ENCODE measurements at places on chromosomes 5 and 9.

- no peak for DNase-seq
Observed at GRCh38 chr5:142193114-142193428, 84.5 kb downstream of the NDFIP1 start.

DNA sequence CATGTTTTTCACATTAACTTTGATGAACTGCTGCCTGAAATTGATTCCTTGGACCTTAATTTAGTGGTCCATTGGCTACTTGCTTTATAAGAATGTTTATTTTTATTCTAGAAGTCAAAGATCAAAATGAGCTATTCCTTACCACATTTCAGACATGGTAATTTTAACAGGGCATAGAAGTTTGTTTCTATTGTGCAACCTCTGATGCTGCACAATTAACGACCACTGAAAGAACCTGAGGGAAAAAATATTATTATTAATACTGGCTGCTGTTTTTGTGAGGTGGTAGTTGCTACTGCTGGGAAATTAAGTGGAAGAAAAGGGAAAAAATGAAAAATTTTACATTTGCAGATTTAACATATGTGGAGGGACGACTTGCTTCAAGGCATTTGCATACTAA, 37.9 kb upstream of the RAB3C start:
- no peak for DNase-seq

DNA sequence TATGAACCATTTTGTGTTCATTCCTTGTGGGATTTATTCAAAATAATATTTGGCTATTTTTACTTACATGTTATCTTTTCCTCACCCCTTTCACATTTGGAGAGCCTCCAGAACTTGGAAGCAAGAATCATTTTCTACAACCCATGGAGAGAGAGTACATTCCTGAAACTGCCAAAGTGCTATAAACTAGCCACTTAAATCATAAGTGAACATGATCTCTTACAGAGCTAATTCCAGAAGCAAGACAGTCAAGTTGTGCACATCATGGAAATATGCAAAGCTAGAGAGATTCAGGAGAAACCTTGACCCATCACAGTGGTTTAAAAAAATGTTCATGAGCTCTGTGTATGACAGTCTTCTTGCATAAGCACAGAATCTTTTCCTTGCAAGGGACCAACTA, 883.6 kb upstream of the C9orf72 start:
- DNase-seq: no peak

DNA sequence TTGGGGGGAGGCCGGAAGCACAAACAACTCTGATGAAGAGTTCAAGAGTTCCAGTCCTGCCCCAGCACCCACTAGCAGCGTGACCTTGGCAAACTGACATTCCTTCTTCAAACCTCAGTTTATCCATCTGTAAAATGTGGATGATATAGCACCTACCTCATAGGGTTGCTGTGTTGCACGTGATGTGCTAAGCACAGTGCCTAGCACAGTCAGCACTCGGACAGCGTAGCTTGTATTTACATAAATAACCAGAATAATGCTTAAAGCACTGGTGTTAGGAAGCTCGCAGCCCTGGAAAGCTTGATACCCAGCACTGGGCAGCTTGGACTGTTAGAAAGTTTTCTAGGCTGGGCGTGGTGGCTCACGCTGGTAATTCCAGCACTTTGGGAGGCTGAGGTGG, 5.1 kb downstream of the PKN3 start:
- no peak for DNase-seq

GRCh38 chr9:94212091-94212490, 47.0 kb upstream of the ZNF169 start:
- DNase-seq: no peak

DNA sequence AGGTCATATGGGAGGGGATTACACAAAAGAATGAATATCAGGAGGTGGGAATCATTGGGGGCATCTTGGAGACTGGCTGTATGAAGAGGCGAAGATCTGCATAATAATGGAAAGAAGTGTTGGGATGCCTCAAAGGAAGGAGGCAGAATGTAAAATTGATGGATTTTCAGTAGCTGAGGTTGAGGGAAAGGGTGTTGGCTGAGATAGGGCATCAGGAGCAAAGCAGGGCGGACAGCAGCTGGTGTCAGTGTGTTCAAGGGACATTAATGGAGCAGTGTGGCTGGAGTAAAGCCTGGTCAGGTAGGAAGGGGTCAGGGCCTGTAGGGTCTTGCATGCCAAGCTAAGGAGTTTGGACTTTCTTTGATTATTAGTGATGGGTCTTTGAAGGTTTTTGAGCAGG, 65.2 kb upstream of the TNFAIP8 start:
- DNase-seq: no peak

- no peak for DNase-seq
Observed at GRCh38 chr5:118441956-118442355, 546.4 kb downstream of the DTWD2 start.

DNA sequence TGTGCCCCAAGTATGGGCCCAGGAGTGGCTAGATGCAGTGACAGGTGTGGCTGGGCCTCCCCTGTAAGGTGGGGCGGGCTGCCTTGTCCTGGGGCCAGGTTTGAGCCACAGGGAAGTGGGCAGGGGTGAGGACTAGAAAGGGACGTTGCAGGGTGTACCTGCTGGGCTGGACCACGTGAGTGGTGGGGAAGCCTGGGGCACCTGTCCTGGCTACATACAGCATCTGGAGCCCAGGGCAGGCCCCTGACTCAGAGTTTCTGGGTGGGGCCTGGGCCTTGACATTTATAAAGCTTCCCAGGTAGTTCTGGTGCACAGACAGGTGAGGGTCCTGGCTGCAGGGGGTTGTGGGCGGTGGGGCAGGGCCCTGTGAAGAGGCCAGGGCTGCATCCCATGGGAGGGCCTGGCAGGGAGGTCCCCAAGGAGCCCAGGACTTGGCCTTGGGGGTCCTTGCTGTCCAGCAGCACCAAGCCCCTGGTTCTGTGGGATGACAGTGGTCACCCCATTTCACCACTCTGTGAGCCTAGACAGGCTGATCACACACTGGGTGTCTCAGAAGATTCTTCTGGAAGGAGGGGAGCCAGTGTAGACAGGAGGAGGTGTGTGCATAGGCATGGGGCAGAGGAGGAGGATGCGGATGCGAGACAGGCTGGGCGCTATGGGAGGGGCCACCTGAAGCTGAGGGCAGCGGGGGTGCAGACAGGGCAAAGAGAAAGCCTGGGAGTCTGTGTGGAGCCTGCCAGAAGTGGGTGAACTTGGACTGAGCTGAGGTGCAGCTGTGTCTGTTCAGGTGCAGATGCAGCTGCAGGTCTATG, 94.0 kb downstream of the PHF2 start:
- no peak for DNase-seq

- DNase-seq: no peak
Observed at GRCh38 chr5:41410307-41410706, 100.1 kb downstream of the PLCXD3 start.

- no peak for DNase-seq
Observed at GRCh38 chr9:83245979-83246659, 183.2 kb upstream of the RASEF start.

DNA sequence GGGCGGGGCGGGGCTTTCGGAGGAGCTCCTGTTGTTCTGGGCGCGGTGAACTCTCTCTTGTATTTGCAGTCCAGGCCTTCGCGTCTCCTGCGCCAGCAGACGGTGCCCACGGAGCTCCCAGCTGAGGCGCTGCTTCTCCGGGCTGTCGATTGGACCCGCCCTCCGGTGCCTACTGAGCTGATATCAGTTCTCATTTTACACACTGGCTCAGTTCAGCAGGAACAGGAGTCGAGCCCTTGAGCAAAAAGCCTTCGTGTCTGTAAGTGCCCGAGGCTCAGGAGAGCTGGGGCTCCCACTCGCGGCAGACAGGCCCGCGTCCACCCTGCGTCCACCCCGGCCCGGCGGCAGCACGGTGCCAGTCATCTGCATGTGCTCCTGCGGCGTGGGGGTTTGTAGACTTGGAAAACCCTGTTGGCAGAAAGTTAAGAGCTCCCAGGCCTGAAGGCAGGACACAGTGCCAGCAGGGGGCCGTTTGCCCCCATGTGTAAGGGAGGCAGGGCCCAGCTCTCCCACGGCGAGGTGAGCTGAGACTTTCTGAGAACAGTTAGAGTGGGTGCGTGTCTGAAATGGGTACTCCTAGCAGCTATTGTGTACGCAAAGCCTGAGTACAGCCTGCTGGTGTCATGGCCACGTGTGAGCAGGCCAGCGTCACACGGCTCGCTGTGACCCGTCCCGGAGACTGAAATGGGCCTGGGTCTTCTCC, 231.5 kb downstream of the FANCC start:
- DNase-seq: no peak

DNA sequence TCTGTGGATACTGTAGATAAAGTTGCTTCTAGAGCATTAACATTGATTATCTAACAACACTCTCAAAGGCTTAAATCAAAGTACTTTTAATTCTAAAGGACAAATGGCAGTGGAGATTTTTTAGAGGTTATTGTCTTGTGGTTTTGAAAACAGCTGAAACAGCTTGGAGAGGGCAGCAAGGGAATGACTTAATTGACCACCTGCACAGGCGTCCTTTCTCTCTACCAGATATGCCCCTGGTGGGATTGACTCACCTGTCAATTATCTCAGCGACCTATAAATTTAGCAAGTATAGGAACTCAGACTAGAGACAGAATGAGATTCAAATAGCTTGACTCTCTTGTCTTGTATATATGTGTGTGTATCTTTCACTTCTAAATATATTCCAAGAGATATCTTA, 13.5 kb downstream of the ARL14EPL start:
- no peak for DNase-seq

- DNase-seq: no peak
Observed at GRCh38 chr5:34563269-34563668, 92.9 kb upstream of the RAI14 start.

DNA sequence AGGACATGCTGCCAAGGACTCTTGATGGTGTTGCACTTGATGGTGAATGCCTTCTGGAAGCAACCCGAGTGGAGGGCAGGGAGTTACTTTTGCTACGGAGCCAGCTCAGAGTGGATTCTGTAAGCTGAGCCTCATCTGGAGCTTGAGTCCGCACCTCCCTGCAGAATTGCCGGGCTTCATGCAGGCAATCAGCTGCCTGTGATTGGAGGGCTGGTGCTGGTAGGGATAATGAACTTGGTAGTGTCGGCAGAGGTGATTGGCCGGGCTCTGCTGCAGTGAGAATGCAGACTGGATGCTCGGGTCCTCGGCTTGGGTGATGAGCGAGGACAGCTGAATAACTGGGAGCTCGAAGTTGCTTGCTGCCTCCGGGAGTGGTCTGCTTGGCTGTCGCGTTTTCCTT, 23.1 kb downstream of the SLC25A25 start:
- DNase-seq: no peak

DNA sequence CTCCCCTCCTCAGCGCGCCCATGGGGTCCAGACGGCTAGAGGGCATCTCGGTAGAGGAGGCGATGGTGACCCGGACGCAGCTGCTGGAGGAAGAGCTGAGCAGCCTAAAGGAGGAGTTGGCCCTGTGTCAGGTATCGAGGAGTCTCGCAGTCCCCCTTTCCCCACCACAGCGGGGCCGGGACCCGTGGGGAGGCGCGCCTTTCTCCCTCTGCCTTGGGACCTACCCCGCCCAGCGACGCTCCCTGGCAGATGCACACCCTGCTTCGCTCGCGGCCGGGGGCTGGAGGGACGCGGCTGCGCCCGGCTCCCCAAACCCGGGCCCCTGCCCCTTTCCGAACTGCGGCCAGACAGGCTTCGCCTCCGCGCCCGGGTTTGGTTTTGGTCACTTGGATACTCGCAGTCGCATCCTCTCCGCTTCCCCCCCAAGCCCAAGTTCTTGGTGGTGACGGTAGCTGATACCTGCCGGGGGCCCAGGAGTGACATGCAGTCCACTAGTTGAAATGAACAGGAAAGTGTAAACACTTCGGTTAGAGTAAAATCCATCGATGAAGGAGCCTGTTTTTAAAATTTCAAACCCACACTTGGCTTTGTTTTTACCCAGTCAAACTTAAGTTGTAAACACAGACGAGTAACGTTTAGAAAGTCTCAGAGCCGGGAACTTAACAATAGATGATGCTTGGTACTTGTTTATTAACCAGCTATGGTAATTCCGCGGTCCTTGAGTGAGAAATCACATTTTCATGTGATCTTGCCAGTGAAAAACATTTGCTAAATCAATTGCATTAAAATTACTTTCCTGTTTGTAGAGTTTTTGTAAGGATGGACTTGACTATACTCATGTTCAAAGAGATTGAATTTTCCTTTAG, 688 bp downstream of the CNTLN start:
- DNase-seq: no peak

DNA sequence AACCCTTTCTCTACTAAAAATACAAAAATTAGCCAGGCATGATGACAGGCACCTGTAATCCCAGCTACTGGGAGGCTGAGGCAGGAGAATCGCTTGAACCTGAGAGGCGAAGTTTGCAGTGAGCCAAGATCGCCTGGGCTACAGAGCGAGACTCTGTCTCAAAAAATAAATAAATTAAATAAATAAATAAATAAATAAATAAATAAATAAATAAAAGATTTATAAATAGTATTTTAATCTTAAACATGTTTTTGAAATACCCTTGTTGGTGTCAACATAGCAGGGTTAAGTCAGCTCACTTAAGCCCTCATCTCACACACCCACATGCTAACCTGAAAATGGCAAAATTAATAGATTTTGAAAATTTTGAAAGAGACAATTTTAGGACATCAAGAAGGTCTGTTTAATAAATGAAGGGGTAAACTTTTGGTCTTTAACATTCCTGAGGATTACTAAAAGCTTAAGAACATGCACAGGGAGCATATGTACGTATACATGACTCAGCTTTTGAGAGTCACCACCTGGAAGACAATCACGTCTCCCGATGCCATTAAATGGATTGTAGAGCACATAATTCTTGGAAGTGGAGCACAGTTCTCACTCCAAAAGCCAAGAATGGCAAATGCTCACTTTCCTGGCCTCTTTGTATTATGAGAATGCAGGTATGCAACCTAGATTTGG, 202.5 kb downstream of the GDNF start:
- DNase-seq: no peak

DNA sequence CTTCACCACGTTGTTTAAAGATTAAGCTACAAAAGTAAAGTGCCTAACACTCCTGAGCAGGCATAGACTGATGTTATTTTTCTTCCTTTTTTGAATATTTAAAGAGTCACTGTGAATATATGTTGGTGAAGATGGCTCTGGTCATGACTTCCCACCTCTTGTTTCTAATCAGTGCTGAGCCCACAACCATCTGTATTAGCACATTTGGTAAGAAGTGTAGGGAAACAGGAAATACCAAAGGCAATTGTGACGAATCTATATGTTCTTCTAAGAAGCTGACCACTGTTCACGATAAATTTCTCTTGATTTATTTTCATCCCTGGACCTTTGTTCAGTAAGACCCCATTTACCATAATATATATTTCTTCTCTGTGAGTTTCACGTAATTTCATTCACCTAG, 108.3 kb upstream of the PCA3 start:
- DNase-seq: no peak

- no peak for DNase-seq
Observed at GRCh38 chr5:120450910-120451309, 13.2 kb upstream of the PRR16 start.

DNA sequence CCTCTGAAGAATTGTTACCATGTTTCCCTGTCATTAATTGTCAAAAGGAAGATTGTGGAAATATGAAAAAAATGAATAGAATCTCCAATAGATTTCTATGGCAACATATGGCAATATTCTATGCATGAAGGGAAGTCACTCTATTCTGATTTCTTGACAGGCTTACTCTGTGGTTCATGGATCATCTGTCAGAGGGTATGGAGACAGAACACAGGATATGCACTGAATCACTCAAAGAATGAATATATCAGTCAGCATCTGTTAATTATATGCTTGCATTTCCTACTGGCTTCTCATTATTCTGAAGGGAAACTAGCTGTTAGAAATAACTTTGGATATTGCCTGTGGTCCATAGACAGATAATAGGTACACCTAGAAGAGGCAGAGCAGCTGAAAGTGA, 918.9 kb downstream of the DTWD2 start:
- DNase-seq: no peak
